ENCODE measurements at places on chromosomes 2 and 18. TPM values are rescaled to one million over a fixed set of nuclear protein-coding genes. Genes with fewer than 3 reads are reported as not detected.

The CYP27C1 gene
- 0.35 TPM for total RNA-seq

- no peak for DNase-seq
- H3K4me1 ChIP-seq, result no peaks in the 10 kb centered on the region
- no peaks in the 10 kb centered on the region for H3K27me3 ChIP-seq
- no peak overlapping the region for H3K27ac ChIP-seq
These were observed 284.1 kb downstream of the MYCN start for GRCh38 chr2:16224298-16225045.

DNA sequence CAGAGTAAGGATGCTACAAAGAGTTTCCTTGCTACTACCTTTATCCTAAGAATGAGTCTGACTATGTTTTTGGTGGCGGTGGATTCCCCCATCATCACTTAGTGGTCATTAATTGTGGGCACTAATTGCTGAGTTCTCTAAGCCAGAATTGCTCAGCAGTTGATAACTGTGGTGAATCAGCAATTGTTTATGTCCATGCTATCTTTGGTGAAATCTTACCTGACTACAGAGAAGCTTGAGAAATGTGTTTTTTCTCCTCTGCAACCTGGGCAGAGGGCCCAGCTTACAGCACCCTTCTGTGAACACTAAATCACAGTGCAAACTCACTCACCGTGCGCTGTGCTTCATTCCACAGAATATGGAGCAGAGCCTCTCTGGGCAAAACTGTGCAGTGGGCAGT, 683.6 kb downstream of the CNTNAP5 start:
- H3K36me3 ChIP-seq, result no peaks in the 10 kb centered on the region
- DNase-seq, result no peak
- H3K27me3 ChIP-seq, result no peaks in the 10 kb centered on the region
- no peaks in the 10 kb centered on the region for H3K4me1 ChIP-seq

DNA sequence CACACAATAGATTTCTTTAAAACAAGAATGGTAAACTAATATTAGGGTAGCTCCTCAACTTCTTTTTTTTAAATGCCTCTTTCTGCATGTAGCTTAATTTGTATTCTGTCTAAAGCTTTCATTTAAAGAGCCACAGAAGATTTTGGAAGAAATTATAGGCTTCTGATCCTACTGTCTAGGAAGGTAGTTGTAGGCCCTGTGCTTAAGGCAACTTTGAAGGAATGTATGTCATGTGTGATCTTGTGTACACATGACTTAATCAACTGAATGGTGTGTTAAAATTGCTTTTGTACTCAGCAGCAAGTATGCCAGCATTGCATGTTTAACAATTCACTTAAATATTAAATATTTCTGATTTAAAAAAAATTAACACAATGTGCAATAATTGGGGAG, 51.5 kb upstream of the LYPD6 start:
- no peaks in the 10 kb centered on the region for H3K27me3 ChIP-seq
- H3K4me1 ChIP-seq, result no peaks in the 10 kb centered on the region
- no peak overlapping the region for H3K4me3 ChIP-seq
- DNase-seq, result no peak
- no peaks in the 10 kb centered on the region for H3K36me3 ChIP-seq
- H3K27ac ChIP-seq, result no peak overlapping the region

- DNase-seq, result peak; percentile 16
- peaks cover 23% of the 10 kb centered on the region for H3K4me1 ChIP-seq
- H3K27me3 ChIP-seq, result no peaks in the 10 kb centered on the region
- no peaks in the 10 kb centered on the region for H3K36me3 ChIP-seq
- H3K4me3 ChIP-seq, result peak overlapping the region; percentile 99
- peak overlapping the region; percentile 69 for H3K27ac ChIP-seq
These were observed 476 bp downstream of the STRN start for GRCh38 chr2:36965751-36966369.

- no peak overlapping the region for H3K27ac ChIP-seq
- H3K27me3 ChIP-seq, result no peaks in the 10 kb centered on the region
- no peak for DNase-seq
- no peaks in the 10 kb centered on the region for H3K36me3 ChIP-seq
These were observed 85.9 kb upstream of the ACSL3 start for GRCh38 chr2:222774941-222775340.

DNA sequence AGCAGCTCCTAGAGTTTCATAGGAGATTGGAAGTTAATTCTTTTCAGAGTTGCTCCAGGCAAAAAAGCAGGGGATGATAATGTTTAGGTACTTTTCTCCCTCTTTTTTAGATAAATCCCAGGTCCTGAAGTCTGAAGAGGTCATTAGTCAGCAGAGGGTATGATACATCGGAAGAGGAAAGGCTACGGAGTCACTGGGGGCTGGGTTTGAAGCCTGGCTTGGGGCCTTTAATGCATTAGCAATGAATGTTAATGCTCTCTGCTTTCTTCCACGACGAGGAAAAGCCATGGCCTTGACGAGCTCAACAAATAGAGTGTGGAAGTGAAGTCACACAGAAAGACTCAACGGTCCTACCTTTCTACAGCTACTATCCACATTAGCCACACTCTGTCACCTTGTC, 235.1 kb downstream of the NCKAP5 start:
- H3K4me1 ChIP-seq, result no peaks in the 10 kb centered on the region
- no peak overlapping the region for H3K4me3 ChIP-seq
- no peak for DNase-seq
- no peak overlapping the region for H3K27ac ChIP-seq

GRCh38 chr18:76345901-76346300, 149.1 kb downstream of the ZNF516 start:
- no peak for DNase-seq
- H3K4me3 ChIP-seq, result no peak overlapping the region
- H3K27ac ChIP-seq, result no peak overlapping the region
- no peaks in the 10 kb centered on the region for H3K36me3 ChIP-seq
- no peaks in the 10 kb centered on the region for H3K27me3 ChIP-seq

The ST8SIA5 gene
- 0.14 TPM for total RNA-seq

The ADCYAP1 gene
- 15.3 TPM for total RNA-seq

DNA sequence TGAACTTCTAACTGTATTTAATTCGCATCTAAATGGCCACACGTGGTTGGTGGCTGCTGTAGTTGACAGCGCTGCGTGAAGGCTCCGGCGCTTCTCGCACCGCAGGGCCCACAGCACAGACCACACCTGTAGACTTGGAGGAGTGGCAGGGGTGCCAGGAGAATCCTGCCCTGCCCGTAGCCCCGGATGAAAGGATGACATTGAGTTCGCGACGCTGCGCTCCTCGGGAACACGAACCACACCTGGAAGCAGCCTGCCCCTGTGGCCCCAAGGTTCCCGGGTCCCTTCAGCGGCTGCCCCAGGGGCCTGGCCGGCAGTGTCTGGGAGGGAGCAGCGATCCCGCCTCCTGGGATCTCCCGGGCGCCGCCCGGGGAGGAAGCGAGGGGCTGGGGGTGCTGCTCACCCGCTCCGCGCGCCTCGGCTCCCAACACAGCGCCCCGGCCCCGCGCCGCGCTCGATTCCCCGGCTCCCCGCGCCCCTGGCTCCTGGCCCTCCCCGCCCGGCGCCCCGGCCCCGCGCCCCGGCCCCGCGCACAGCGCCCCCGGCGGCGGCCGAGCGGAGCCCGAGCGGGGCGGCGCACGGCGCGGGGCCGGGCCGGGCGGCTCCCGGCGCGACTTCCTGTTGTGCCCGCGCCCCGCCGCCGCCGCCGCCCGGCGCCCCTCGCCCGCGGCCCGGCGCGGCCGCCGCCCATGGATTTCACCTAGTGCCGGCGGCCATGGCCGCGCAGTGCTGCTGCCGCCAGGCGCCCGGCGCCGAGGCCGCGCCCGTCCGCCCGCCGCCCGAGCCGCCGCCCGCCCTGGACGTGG, at the start of gene RNPEPL1:
Gene RNPEPL1, plus strand, starts transcription at position 613 of the 806 bp plus-strand sequence. Its CDS starts 103 bp downstream, at position 716.
- peak within 1 kb of the TSS; percentile 89 for H3K4me3 ChIP-seq
- no peaks in the 10 kb centered on the region for H3K27me3 ChIP-seq
- no peaks in the 10 kb centered on the region for H3K36me3 ChIP-seq
- DNase-seq, result no peak
- peak within 1 kb of the TSS; percentile 91 for H3K27ac ChIP-seq
